ENCODE measurements at places on chromosomes 5 and 9.

- no peak for DNase-seq
- no peak overlapping the region for H3K27ac ChIP-seq
- H3K36me3 ChIP-seq: no peaks in the 10 kb centered on the region
- no peaks in the 10 kb centered on the region for H3K4me1 ChIP-seq
Measured at GRCh38 chr9:23823986-23824829, 1.8 kb downstream of the ELAVL2 start.

DNA sequence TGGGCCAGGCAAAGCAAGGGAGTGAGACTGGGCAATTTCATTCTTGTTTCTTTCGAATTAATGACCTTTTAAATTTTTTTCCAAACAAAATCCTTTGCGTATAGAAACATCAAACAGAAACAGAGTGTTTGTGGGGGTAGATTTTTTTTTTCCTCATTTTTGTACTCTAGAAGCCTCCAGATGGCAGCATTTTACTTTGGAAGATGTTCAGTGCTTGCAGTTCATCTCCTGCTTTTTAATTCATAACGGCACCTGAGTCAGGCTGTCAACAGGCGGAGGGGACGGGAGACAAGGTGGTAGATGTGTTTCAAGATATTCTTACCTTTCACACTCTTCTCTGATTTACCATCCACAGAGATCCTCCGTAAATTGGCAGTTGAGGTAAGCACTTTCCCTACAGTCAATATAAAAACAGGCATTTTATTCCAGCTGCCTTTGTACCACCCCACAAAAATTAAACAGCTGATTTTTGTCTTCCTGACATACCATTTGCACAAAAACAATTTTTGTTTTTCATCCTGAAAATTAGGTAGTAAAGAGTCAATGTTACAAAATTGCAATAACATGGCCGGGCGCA, 99.5 kb upstream of the FBXL17 start:
- no peak for DNase-seq
- H3K36me3 ChIP-seq: no peaks in the 10 kb centered on the region
- no peak overlapping the region for H3K4me3 ChIP-seq
- no peak overlapping the region for H3K27ac ChIP-seq
- H3K4me1 ChIP-seq: peaks cover 5% of the 10 kb centered on the region
- peaks cover 9% of the 10 kb centered on the region for H3K27me3 ChIP-seq

DNA sequence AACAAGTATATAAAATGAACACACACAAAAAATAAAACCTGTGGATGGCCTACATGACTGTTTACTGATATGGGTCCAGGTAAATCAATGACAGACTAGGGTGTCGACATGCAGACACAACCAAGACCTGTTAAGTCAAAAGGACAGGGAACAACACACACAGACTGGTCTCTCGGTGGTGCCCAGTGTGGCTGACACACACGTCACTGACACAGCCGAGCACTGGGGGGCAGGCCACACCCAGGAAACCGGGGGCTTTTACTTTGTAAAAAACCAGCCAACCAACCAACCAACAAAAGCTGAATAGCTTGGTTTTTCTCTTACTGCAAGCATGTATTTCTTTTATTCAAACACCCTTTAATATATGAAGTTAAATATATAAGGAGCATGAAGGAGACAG, 5.0 kb downstream of the FAM163B start:
- no peaks in the 10 kb centered on the region for H3K36me3 ChIP-seq
- no peak overlapping the region for H3K4me3 ChIP-seq
- H3K4me1 ChIP-seq: no peaks in the 10 kb centered on the region
- no peak for DNase-seq

- no peak overlapping the region for H3K4me3 ChIP-seq
- DNase-seq: no peak
- H3K4me1 ChIP-seq: no peaks in the 10 kb centered on the region
Measured at GRCh38 chr5:117615226-117615625, 1040.6 kb upstream of the SEMA6A start.

- no peak overlapping the region for H3K4me3 ChIP-seq
- DNase-seq: no peak
- H3K27ac ChIP-seq: no peak overlapping the region
Measured at GRCh38 chr5:84287951-84288350, 96.7 kb downstream of the EDIL3 start.

DNA sequence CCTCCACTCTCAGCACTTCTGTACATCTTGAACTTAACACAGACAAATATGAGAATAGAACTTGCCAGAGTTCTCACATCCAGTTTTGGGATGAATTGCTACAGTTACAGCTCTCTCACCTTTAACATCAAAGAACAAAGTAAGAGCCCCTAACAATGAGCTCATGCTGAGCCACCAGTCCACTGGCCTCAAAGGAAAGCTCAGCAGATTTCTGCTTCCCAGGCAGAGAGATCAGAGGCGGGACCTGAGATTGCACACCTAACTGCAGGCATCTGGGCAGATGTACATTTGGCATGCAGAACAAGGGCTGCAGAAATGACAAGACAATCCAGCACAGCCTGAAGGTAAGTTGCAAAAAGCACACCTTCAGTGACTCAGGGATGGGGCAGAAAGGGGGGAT, 300.9 kb downstream of the MRPS30 start:
- H3K4me1 ChIP-seq: no peaks in the 10 kb centered on the region
- H3K4me3 ChIP-seq: no peak overlapping the region
- DNase-seq: no peak
- H3K27ac ChIP-seq: no peak overlapping the region

GRCh38 chr5:41980870-41981269, 55.8 kb downstream of the FBXO4 start:
- no peaks in the 10 kb centered on the region for H3K27me3 ChIP-seq
- no peak overlapping the region for H3K4me3 ChIP-seq
- DNase-seq: no peak

DNA sequence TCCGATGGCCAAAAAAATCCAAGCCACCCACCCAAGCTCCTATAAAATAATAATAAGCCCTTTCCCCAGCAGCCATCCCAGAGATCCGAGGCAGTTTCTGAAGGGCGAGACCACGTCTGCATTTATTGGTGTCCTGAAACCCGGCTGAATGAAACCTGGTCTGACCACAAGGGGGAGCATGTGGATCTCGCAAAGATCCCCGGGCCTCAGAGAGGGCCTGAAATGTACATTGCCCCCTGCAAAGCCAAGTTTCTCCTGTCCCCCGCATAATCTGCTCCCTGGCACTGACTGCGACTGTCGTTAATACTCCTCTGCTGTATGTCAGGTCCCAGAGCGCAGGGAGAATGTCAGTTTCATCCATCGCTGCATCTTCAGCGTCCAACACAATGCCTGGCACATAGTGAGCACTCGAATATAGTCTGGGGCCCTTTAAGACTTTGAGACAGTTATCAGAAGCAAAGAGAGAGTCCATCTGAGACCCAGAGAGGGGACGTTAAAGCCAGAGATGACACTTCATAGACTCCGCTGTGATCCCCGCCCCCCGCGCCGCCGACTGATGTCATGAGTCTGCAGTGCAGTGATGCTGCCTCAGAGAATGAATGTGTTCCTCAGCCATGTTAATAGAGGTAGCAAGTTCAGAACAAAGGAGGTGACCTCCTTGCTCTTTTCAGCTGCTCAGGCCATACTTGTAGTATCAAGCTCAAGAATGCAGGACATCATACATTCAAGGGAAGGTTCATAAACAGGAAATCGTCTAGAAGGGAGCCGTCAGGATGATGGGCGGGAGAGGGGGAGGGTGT, 74.5 kb upstream of the BARHL1 start:
- DNase-seq: peak; percentile 82
- peak overlapping the region; percentile 42 for H3K27ac ChIP-seq
- H3K27me3 ChIP-seq: peaks cover 74% of the 10 kb centered on the region
- H3K4me3 ChIP-seq: no peak overlapping the region

DNA sequence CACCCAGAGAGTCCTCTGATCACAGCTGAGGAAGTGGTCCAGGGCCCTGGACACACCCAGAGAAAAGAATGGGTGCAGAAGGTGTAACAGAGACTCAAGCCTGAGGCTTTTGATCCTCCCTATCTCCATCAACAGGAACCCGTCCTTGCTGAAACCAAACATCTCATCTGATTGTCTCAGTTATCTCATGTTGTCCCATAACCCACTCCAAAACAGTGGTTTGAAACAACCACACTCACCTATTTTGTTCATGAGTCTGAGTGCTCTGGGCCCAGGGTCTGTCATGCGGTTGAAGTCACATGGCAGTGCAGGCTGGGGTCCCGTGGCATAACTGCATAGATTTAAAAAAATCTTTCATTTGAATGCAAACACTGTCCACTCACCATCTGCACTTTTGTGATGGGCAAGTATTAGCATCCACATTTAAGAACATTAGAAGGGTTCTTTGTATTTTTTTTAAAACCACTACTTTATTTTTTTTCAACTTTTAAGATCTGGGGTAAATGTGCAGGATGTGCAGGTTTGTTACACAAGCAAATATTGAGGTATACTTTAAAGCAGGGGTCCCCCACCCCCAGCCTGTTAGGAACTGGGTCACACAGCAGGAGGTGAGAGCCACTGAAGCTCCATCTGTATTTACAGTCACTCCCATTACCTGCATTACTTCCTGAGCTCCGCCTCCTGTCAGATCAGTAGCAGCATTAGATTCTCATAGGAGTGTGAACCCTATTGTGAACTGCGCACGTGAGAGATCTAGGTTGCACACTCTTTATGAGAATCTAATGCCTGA, 255.8 kb downstream of the ROR2 start:
- no peak for DNase-seq
- no peak overlapping the region for H3K27ac ChIP-seq
- no peaks in the 10 kb centered on the region for H3K27me3 ChIP-seq
- H3K36me3 ChIP-seq: no peaks in the 10 kb centered on the region
- H3K4me1 ChIP-seq: peaks cover 21% of the 10 kb centered on the region

DNA sequence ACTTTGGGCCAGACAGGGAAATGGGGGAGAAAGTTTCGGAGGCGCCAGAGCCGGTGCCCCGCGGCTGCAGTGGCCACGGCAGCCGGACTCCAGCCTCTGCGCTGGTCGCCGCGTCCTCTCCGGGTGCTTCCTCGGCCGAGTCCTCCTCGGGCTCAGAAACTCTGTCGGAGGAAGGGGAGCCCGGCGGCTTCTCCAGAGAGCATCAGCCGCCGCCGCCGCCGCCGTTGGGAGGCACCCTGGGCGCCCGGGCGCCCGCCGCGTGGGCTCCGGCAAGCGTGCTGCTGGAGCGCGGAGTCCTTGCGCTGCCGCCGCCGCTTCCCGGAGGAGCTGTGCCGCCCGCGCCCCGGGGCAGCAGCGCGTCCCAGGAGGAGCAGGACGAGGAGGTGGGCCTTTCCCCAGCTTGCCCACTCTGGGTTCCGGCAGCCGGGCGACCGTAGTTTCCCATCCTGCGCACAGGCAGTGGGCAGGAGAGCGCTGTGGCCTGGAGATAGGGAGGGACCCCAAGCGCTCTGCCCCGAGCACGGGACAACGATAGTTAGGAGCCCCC, 516 bp downstream of the MAST4 start:
- peaks cover 18% of the 10 kb centered on the region for H3K4me1 ChIP-seq
- peak overlapping the region; percentile 94 for H3K4me3 ChIP-seq
- no peaks in the 10 kb centered on the region for H3K36me3 ChIP-seq
- peak overlapping the region; percentile 30 for H3K27ac ChIP-seq
- peaks cover 75% of the 10 kb centered on the region for H3K27me3 ChIP-seq

GRCh38 chr9:91495450-91495849, 71.8 kb upstream of the NFIL3 start:
- H3K27ac ChIP-seq: peak overlapping the region; percentile 77
- H3K36me3 ChIP-seq: no peaks in the 10 kb centered on the region
- H3K4me3 ChIP-seq: peak overlapping the region; percentile 8

DNA sequence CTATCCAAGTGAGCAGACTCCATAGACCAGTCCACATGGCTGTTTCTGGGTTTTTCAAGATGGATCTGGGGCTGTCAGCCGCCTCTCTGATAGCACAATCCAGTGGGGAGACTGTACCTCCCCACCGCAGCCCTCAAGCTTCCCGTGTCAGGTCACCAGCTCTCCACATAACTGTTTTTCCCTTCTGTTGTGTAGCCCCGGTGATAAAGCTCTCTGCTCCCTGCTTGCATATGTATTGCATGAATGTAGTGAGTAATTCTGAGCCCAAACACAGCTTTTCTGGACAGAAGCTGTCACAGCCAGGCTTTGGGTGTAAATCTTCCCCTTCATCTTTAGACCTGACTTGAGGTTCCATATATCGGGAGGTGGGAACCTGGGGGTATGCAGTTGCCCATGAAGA, 23.1 kb upstream of the CFAP157 start:
- H3K27ac ChIP-seq: no peak overlapping the region
- DNase-seq: no peak
- H3K4me3 ChIP-seq: no peak overlapping the region
- H3K36me3 ChIP-seq: peaks cover 20% of the 10 kb centered on the region
